ENCODE measurements at places on chromosomes 12 and 14.
A peak's percentile ranks its signal among the peaks of the same experiment; 100 is the strongest.

- DNase-seq = no peak
These were observed 118.8 kb upstream of the CCND2 start for GRCh38 chr12:4154672-4155225.

- DNase-seq = no peak
These were observed 10.4 kb downstream of the APPL2 start for GRCh38 chr12:105225505-105226015.

- peak; percentile 30 for DNase-seq
These were observed at the start of gene LGR5 for GRCh38 chr12:71439613-71440344. Gene LGR5, plus strand, starts transcription at chr12:71439798. Its CDS starts 283 bp downstream, at chr12:71440081.

GRCh38 chr14:95309261-95310051, 10.3 kb downstream of the CLMN start:
- no peak for DNase-seq

DNA sequence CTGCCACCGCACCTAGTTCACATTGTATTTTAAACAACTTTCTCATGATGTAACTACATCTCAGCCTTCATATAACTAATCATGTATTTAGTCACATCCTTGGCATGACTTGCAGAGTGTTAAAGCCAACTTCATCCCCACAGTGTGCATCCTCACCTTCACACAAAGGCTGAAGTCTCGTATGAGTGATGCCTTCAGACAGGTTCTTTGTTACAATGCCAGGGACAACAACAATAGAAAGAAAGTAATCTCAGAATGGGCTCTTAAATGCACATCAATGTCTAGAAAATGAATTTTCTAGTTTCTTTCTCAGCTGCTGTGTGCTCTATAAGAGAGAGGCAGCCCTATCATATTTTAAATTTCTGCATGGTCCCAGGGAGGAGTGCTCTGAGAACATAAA, 221.3 kb downstream of the DIO2 start:
- no peak for DNase-seq

GRCh38 chr12:96046543-96047228, 11.3 kb upstream of the LTA4H start:
- no peak for DNase-seq

DNA sequence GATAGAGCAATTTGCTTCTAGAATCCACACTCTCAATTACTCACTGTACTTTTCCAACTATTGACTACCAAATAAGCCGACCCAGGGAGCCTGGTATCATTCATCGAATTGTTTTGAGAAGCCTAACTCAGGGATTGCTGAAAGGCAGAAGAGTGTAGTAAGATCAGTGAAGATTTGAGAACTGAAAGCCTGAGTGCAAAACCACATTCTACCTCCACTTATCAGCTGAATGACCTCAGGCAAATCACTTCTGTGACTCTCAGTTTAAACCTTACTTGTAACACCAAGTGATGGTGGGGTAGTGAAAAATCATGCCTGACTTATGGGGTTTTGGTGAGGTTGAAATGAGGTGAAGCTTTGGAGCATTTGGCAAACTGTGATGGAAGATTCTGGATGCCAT, 126.1 kb upstream of the MAX start:
- no peak for DNase-seq

DNA sequence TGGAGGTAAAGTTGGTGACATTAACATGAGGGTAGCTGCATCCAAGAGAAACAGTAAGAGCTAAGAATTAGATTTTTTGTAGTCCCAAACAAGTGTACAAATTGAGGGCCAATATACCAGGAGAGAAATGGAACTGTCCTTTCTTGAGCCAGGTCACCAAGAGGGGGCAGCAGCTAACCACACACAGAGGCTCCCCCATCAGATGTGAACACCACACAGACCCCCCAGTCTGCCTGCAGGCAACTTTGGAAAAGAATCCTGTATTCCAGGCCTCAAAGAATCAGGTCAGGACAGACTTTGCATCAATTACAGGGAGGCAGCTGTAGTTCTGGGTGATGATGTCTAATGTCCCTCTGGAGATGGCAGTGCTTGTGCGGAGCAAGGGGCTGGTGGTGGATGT, 77.9 kb downstream of the SPTB start:
- DNase-seq = no peak

- DNase-seq = peak; percentile 66
These were observed 13.1 kb downstream of the KRT83 start for GRCh38 chr12:52307836-52308805.

GRCh38 chr14:73991092-73991491, 28.0 kb downstream of the ENTPD5 start:
- DNase-seq = no peak

GRCh38 chr12:116236976-116237375, 40.5 kb downstream of the MED13L start:
- no peak for DNase-seq
